Sigmoid colon (tissue), 7 donors: ENCODE measurements at places on chromosomes 16 and 17. TPM values are rescaled to one million over a fixed set of nuclear protein-coding genes. Genes with fewer than 3 reads are reported as not detected.

Gene IRF8
- 3.5 TPM for total RNA-seq

Gene CLEC18A
- not detected for total RNA-seq

Gene HOXB6
- 10.5 TPM for total RNA-seq

Gene SBK1
- total RNA-seq, result 0.33 TPM

Gene CRISPLD2
- total RNA-seq, result 187 TPM

Gene KIF2B
- total RNA-seq, result not detected

DNA sequence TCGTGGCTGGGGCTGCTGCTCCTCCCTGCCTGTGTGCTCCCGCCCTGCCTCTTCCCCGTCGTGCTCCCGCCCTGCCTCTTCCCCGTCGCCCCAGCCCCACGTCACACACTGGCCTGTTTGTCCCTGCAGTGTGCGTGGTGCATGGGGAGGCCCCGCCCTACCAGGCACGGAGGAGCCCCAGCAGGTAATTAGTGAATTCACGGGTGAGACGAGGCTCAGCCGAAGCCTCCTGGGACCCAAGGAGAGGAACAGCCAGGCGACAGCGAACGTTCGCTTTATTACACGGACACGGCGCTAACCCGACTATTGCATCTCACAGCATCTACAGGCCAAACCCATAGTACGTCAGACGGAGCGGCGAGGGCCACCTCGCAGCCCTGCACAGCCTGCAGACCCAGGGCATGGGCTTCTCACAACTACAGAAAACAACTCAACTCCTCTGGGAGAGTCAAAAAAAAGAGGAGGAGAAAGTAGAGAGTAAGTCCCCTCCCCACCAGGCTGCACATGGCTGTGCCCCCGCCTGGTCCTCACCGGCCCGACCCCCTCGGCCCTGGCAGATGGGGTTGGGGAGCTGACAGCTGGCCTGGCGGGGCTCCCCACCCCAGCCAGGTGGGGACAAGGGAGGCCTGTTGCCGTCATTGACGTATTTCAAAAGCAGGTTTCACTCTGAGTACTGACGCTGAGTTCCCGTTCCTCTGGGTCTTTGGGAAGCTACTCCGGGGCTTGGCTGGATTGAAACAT, 4.3 kb upstream of the PABPN1L start:
- H3K4me3 ChIP-seq, result peak overlapping the region; percentile 15
- DNase-seq, result no peak
- H3K27me3 ChIP-seq, result peaks cover 7% of the 10 kb centered on the region
- H3K4me1 ChIP-seq, result no peaks in the 10 kb centered on the region
- no peak overlapping the region for H3K27ac ChIP-seq
- H3K36me3 ChIP-seq, result no peaks in the 10 kb centered on the region

DNA sequence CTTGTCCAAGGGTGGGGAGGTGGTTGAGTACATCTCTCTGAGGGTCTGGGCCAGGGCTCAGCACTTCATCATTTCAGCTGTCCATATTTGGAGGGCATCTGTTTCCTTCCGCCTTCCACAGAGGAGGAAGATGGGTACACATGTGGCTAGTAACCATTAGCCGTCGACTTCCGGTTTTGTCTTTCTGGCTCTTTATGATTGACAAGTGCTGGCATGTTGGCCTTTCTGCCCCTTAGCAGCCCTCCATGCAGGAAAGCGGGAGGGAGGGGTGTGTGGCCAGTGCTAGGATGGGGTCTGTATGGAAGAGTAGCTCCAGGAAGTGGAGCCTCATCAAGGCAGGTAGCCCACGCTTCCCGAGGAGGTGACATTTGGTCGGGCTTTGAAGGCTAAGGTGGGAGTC, 69.6 kb downstream of the RAI1 start:
- H3K27ac ChIP-seq, result peak overlapping the region; percentile 88
- H3K27me3 ChIP-seq, result no peaks in the 10 kb centered on the region
- H3K4me1 ChIP-seq, result peaks cover 55% of the 10 kb centered on the region
- H3K4me3 ChIP-seq, result no peak overlapping the region
- H3K36me3 ChIP-seq, result no peaks in the 10 kb centered on the region

- H3K36me3 ChIP-seq, result no peaks in the 10 kb centered on the region
- no peaks in the 10 kb centered on the region for H3K27me3 ChIP-seq
- no peak overlapping the region for H3K27ac ChIP-seq
- no peak for DNase-seq
- no peak overlapping the region for H3K4me3 ChIP-seq
These were observed 1254.5 kb upstream of the GOT2 start for GRCh38 chr16:59988591-59988990.

DNA sequence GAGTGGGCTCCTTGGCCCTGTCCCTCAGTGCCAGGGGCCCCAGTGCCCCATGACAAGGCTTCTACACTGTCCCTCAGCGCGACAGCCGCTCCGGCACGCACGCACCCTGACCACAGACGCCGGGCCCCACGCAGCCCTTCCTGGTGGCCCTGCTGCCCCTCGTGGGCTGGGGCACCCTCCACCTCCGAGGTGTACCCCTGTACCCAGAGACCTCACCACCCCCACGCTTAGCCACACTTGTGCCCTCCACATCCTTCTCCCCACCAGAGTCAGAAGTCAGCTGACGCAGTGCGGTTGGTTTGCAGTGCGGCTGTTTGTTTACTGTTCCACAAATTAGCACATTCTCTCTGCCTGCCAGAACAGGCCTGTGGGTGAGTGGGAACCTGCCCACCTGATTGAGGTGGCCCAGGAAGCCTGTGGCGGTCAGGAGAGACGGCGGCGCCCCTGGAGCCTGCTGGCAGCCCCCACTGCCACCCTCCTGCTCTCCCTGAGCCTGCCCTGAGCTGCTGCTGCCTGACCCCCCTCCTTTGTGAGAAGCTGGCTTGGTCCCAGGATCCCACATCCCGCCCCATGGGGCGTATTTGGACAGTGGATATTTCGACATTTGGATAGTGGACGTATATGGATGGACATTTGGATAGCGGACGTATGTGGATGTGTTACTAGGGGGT, 38.0 kb upstream of the CDH15 start:
- no peaks in the 10 kb centered on the region for H3K4me1 ChIP-seq
- H3K27ac ChIP-seq, result no peak overlapping the region
- DNase-seq, result no peak
- H3K27me3 ChIP-seq, result no peaks in the 10 kb centered on the region
- peaks cover 6% of the 10 kb centered on the region for H3K36me3 ChIP-seq
- no peak overlapping the region for H3K4me3 ChIP-seq

DNA sequence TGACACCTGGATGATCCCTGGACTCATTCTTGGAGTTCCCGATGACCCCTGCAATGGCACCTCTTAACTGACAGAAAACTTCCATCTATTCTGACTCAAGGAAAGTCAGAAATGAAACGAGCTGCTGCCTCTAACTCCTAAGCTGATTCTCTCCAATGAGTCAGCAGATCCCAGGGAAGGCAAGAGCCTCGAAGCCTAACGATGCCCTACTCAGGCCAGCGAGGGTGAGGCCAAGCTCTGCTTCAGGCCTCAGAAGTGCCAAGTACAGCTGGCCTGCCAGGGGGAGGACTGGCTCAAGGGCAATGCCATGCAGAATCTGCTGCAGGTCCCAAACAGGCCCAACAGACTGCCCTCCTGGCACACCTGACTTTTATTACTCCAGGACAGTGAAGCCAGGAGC, 36.3 kb downstream of the PLXDC1 start:
- H3K27ac ChIP-seq, result peak overlapping the region; percentile 76
- DNase-seq, result no peak
- H3K4me3 ChIP-seq, result no peak overlapping the region
- H3K4me1 ChIP-seq, result no peaks in the 10 kb centered on the region
- no peaks in the 10 kb centered on the region for H3K36me3 ChIP-seq

- no peak overlapping the region for H3K27ac ChIP-seq
- H3K36me3 ChIP-seq, result no peaks in the 10 kb centered on the region
- no peaks in the 10 kb centered on the region for H3K4me1 ChIP-seq
- no peaks in the 10 kb centered on the region for H3K27me3 ChIP-seq
- no peak for DNase-seq
These were observed 191.4 kb upstream of the SDK2 start for GRCh38 chr17:73835605-73836004.

GRCh38 chr17:2710803-2711607, 559 bp downstream of the CLUH start:
- peak; percentile 71 for DNase-seq
- peak overlapping the region; percentile 82 for H3K27ac ChIP-seq
- peak overlapping the region; percentile 70 for H3K4me3 ChIP-seq
- H3K36me3 ChIP-seq, result peaks cover 9% of the 10 kb centered on the region

DNA sequence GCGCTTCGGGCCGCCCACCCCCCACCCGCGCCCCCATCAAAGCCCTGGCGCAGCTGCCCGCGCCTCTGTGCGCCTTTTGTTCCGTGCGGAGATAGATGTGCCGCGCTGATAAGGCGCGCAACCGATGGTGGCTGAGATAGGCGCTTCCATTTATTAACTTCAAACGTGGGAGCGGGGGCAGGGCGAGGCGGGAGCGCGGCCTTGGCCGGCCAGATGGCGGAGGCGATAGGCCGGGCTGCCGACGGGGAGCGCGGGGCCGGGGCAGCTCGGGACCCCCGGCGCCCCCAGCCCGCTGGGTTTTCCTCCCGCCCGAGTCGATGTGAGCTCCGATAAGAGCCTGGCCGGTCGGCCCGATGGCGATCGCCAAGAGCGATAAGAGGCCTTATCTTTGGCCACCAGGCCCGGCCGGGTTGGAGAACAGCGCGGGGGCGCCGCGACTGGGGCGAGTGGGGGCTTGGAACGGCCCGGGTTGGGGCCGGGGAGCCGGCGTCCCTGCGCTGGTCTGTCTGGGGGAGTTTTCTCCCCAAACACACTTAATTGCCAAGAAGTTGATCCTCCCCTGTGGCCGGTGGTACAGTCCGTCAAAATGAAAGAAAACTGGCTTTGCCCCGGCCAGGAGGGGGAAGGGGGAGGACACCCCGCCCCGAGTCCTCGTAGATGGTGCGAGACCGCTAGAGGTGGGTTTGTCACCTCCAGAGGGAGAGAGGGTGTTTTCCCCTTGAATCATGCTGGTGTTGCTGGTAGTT, 2.7 kb downstream of the ZFPM1 start:
- no peaks in the 10 kb centered on the region for H3K36me3 ChIP-seq
- H3K27ac ChIP-seq, result peak overlapping the region; percentile 11
- H3K4me1 ChIP-seq, result no peaks in the 10 kb centered on the region
- H3K27me3 ChIP-seq, result peaks cover 56% of the 10 kb centered on the region
- no peak for DNase-seq

GRCh38 chr16:68737730-68738629, 888 bp downstream of the CDH1 start:
- H3K27me3 ChIP-seq, result peaks cover 18% of the 10 kb centered on the region
- H3K27ac ChIP-seq, result no peak overlapping the region
- H3K4me3 ChIP-seq, result no peak overlapping the region
- DNase-seq, result no peak
- no peaks in the 10 kb centered on the region for H3K36me3 ChIP-seq

- H3K4me3 ChIP-seq, result peak overlapping the region; percentile 90
- H3K36me3 ChIP-seq, result peaks cover 32% of the 10 kb centered on the region
- no peaks in the 10 kb centered on the region for H3K27me3 ChIP-seq
- no peaks in the 10 kb centered on the region for H3K4me1 ChIP-seq
- H3K27ac ChIP-seq, result peak overlapping the region; percentile 96
These were observed 1.9 kb downstream of the PLEKHH3 start for GRCh38 chr17:42674755-42675347.

GRCh38 chr17:27236717-27237315, 57.1 kb upstream of the WSB1 start:
- no peaks in the 10 kb centered on the region for H3K27me3 ChIP-seq
- no peaks in the 10 kb centered on the region for H3K4me1 ChIP-seq
- no peaks in the 10 kb centered on the region for H3K36me3 ChIP-seq
- no peak overlapping the region for H3K27ac ChIP-seq
- DNase-seq, result peak; percentile 87

DNA sequence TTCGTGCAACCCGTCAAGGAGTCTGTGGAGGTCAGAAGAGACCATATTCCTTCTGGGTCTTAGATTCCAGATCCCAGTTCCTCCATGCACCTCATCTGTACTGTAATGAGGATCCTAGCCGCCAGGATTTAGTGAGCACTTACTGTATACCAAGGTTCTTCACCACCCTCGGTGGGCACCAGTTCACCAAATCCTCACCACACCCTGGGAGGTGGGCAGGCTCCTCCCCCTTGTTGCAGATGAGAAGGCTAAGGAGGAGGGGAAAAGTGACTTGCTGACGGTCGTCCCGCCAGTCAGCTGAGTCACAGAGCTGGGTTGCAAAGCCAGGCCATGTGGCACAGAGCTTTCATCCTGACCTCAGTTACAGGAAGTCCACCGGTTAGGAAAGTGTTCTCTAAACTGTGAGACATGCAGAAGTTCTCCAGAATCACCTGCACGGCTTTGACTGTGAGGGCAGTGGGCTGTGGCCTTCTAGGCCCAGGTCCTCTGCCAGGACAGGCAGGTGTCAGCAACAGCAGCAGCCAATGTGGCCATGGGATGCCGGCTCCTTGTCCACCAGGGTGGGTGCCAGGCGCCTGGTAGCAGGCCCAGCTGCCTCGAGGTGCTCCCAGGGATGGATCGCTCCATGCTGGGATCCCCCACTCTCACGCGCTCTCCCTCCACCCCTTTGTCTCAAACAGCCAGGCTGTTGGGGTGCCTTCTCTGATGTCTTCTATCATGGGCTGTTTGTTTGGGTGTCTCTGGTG, 240.3 kb upstream of the GSE1 start:
- peak; percentile 83 for DNase-seq
- no peaks in the 10 kb centered on the region for H3K27me3 ChIP-seq
- no peak overlapping the region for H3K4me3 ChIP-seq

DNA sequence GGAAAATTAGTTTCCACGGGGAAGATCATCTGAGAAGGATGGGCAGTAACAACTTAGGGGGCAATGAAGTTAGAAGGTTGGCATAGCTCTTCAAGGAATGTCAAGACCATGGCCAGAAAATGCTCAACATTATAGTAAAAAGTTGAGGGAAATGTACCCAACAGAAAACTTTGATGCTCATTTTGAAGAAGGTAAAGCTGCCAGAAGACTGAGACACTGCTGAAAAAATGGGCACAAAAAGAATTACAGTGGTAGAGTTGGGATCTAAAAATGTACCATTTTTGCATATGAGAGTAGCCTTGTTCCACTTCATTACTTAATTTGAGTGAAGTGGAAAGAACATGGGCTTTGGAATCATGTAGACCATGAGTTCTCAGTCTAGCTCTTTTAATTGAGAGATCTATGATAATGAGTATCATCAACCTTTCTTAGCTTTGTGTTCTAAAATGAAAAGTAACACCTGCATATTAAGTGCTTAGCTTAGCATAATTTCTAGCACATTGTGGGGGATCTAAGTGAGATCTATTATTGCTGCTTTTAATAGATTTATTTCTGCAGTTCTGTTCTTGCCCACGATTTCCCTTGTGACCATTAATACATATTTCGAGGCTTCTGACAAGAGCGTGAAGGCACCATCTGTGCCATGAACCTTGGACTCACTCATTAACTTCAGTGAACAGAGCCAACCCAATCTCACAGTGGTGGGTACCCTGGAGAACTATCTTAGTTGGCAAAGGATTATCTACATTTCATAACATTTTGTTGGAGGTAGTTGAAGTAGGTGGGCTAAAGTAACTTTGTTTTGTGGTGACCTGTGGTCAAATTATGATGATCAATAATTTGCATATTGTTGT, 3.0 kb downstream of the NACA2 start:
- H3K36me3 ChIP-seq, result no peaks in the 10 kb centered on the region
- no peak overlapping the region for H3K4me3 ChIP-seq
- no peak for DNase-seq
- H3K27me3 ChIP-seq, result no peaks in the 10 kb centered on the region
- no peak overlapping the region for H3K27ac ChIP-seq
- H3K4me1 ChIP-seq, result no peaks in the 10 kb centered on the region

GRCh38 chr16:719815-720446, 1.0 kb upstream of the ANTKMT start:
- peak overlapping the region; percentile 88 for H3K27ac ChIP-seq
- H3K27me3 ChIP-seq, result no peaks in the 10 kb centered on the region
- H3K4me3 ChIP-seq, result peak overlapping the region; percentile 64
- H3K36me3 ChIP-seq, result no peaks in the 10 kb centered on the region
- DNase-seq, result no peak

- no peak for DNase-seq
- peak overlapping the region; percentile 19 for H3K27ac ChIP-seq
- H3K27me3 ChIP-seq, result peaks cover 29% of the 10 kb centered on the region
- H3K36me3 ChIP-seq, result no peaks in the 10 kb centered on the region
- H3K4me1 ChIP-seq, result no peaks in the 10 kb centered on the region
These were observed 37.9 kb downstream of the SOX8 start for GRCh38 chr16:1019231-1020090.
